Mammary epithelial cell (primary cell): ENCODE measurements at places on chromosomes 12 and 14. TPM values are rescaled to one million over a fixed set of nuclear protein-coding genes. Genes with fewer than 3 reads are reported as not detected.

LRR1 gene
- total RNA-seq: 11.4 and 20.7 TPM in 2 replicates

DAO gene
- total RNA-seq: not detected in 2 replicates

TEX22 gene
- 0.17 TPM for total RNA-seq

SOX5 gene
- not detected in 2 replicates for total RNA-seq

SCAF11 gene
- 98.2 and 100 TPM in 2 replicates for total RNA-seq

RASSF9 gene
- 7.1 and 7.6 TPM in 2 replicates for total RNA-seq

KRT5 gene
- 6,736 and 9,297 TPM in 2 replicates for total RNA-seq

OTUB2 gene
- 3.7 TPM for total RNA-seq

INSM2 gene
- not detected in 2 replicates for total RNA-seq

CEBPE gene
- total RNA-seq: not detected

DNA sequence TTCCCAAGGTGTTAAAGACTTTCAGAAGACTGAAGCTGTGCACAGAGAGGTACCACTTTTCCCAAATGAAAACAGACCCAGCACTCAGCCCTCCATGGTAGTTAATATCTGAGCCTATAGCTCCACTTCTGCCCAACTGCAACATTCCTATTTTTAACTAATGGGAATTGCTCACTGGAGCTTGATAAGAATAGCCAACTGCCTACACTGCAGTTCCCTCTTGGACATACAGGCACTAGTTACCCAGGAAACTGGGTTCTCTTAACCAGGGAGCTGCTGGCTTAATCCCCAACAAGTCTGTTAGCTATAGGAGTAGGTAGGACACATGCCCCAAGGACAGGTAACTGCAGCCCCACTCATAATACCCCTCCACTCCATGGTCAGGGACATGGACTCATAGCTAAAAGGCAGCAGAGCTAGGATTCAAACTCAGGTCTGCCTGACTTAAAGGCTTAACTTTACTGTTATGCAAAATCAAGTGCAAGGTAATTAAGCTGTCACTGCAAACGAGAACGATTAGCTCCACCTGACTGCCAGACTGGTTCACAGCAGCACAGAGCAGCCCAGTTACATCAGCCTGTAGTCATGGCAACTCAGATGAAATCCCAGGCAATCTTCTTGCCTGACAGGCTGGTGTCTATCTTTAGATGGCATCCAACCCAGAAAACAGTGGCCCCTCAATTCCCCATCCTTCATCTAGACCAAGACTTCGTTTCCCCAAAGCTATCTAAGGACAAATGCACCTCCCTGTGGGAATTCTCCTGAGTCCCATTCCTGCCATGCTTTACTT lies 77.1 kb upstream of the ACTN1 start:
- peak; percentile 40 for DNase-seq

DNA sequence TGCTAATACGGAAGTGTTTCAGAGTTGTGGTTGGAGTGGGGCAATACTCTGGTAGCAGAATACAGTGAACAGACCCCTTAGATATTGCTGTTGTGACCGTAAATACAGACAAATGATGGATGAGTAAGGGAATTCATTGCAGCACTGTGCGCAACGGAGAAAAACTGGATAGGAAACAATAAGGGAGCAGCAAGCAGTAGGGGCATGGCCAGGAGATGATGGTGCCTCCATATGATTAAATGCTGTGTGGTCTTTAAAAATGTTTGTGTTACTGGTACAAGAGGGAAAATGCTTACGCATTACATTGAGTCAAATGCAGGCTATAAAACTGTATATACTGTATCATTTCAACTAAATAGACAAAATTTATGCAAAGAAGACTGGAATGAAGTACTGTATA lies 61.6 kb downstream of the EML1 start:
- DNase-seq: no peak

- no peak for DNase-seq
These were observed 121.5 kb upstream of the ATF7IP start for GRCh38 chr12:14243941-14244340.

DNA sequence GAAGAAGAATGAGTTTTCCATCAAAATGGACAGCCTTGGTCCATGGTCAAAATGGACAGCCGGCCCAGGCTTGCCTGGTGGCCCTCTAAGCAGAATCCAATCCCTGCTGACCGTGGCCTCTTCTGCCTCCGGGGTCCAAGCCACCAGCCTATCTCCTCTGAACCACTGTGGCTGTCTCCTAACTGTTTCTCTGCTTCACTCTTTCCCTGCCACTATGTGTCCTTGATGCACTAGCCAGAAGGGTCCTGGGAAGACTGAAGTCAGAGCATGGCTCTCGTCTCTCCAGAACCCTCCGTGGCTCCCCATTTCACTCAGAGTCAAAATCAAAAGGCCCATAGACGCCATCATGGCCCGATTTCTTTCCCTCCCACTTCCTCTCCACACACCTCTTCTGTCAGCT lies 8.5 kb upstream of the FZD10 start:
- DNase-seq: no peak

DNA sequence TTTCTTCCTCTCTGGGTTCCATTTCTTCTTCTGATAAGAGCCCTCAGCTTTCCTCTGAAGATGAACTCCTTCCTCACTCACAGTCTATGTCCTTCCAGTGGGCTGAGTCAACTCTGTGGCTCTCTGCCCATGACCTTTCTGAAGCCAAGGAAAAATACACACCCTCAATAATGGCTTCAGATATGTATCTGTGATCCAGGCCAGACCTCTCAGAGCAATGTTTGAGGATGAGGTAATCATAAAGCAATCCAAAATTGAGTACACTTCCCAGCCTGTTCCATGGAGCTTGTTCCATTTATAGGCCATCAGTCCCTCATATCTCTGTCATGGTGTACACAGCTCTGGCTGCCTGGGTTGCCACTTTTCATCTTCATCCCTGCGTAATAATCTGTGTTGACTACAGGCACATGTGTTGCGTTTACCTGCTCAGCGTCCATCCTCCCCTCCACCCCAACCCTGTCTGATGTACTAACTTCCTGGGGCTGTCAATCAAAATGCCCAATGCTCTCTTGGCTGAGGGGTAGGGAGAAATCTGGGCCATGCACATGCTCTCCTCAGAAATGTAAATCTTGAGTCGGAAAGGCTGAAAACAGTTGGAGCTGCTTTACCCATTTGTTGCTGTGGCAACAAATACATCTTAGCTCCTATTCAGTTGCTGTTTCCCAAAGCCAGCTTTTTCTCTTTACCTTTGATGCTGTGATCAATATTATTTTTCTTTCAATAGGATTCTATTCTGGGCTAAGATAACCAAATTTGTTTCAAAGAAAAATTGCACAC lies 377.8 kb upstream of the TMEM132C start:
- DNase-seq: no peak

DNA sequence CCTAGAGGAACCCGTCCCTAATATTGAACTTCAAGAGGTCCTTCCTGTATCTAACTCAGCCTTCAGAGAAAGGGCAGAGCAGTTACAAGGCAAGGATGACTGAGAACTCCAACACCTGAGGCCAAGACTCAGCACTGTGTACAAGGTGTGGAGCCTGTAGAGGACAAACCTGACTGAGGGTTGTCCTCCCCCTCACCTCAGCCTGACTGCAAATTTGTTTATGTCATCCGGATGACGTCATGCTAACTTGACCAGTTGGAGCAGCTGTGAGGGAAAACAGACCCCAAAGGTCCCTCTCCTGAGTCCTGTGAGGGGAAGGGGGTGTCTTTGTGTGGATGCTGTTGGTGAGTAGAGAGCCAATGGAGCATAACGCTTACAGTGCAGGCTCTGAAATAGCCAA lies 4.3 kb downstream of the CRACR2A start:
- DNase-seq: no peak

DNA sequence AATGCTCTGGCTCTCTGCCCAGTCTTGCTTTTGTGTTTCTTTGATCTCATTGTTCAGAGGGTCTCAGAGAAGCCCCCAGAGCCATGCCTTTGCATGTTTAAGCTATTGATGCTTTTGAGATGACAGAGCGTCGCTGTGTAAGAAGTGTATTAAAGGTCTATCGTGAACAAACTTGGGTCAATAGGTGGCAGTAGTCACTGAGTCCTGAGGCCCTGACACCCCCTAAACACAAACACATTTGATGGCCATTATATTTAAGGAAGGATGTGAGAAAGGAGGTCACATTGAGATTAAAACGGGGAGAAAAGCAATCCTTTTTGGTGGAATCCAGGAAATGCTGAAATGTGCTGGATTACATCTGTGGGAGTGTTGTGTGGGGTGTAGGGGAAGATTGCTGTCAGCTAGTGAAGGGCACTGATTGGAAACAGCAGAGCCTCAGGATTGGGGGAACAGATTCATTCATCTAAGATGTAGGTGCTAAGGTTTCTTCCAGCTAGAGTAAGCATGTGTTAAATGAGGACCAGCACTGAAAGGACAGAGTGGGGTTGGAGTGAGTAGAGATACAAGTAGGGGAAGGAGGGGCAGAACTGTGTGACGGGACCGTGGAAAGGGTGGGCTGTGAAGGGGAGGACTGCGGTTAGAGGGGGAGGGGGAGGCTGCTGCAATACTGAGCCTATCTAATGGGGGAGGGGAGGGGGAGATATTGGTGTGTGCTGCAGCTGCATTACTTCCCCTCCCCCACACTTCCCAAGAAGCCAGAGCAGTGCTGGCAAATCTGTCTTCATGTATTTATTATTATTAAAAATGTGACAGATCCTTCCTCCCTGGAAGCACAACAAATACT lies 12.7 kb downstream of the NGDN start:
- no peak for DNase-seq

- peak; percentile 68 for DNase-seq
These were observed 58.0 kb downstream of the PITPNM2 start for GRCh38 chr12:123092866-123093265.

DNA sequence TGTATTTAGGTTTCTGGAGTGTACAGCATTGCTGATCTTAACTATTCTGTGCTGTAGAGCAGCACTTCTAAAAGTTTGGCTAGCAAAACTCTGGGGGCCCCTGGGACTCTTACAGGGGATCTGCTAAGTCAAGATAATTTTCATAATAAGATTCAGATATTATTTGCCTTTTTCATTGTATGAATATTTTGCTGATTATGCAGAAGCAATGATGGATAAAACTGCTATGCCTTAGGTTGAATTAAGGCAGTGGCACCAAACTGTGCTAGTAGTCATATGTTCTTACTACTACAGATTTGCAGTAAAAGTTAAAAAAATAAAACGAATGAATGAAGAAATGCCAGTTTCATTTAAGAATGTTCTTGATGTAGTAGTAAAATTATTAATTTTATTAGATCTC lies 160.1 kb downstream of the PDZRN4 start:
- DNase-seq: no peak

DNA sequence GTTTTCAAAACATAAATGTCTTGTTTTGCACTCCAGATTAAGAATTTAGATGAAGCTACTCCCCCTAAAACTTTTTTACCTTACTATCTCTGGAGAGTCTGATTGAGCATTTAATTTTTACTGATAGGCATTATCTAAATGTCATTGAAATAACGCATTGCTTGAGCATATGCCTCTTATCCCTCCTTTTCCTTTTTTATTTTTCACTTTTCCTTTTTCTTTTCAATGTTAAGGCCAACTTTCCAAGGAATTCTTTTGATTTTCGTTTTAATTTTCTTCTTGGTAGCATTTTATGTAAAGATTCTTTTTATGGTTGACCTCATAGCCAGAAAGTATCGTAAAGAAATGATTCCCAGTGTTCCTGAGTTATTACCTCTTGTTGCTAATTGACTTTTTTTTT lies 2.9 kb downstream of the SRP54 start:
- DNase-seq: no peak

DNA sequence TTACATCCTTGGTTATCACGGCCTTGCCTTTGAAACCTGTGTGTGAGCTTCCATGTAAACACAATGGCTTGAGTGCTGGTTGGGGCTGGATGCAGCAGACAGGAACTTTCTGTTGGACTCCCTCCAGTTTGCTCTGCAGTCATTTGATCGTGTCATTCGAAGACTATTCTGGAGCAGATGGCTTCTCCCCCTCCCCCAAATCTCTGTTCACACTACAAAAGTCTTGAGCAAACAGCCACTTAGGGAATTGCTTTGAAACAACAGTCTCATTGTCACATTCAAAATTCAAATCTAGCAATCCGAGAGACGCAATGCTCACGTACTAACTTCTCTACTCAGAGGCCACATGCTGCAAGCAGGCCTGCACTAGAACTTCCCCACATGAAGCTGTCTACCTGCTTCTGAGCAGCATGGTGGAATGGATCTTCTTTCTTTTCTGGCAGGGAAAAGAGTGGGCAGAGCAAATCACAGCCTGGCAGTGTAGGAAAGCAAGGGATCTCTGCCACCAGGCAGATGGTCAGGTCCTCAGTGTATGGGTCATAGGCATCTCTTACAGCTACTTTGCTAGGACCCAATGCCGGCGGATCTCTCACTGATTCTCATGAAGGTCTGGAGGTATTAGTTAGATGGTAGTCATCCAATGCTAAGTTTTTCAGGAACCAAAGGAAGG lies 214.2 kb downstream of the PPM1H start:
- no peak for DNase-seq

DNA sequence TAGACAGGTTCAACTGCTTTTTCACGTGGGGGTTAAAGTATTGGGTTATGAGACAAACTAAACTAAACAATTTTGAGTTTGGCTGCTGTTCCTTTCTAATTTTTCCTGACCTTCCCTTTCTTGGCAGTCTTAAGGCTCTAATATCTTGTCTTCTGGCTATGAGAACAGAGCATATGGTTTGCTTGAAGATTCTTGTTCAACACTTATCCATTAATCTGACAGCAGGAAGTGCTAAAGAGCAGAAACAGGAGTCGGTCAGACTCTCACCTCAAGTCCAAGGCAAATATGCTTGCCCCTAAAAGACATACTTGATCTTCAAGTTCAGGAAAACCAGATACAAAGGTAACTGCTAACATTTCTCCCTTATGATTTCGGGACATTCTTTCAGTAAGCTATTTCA lies 52.6 kb upstream of the KCNJ8 start:
- DNase-seq: no peak

- DNase-seq: no peak
These were observed 24.7 kb upstream of the RNASE1 start for GRCh38 chr14:20827326-20827725.

DNA sequence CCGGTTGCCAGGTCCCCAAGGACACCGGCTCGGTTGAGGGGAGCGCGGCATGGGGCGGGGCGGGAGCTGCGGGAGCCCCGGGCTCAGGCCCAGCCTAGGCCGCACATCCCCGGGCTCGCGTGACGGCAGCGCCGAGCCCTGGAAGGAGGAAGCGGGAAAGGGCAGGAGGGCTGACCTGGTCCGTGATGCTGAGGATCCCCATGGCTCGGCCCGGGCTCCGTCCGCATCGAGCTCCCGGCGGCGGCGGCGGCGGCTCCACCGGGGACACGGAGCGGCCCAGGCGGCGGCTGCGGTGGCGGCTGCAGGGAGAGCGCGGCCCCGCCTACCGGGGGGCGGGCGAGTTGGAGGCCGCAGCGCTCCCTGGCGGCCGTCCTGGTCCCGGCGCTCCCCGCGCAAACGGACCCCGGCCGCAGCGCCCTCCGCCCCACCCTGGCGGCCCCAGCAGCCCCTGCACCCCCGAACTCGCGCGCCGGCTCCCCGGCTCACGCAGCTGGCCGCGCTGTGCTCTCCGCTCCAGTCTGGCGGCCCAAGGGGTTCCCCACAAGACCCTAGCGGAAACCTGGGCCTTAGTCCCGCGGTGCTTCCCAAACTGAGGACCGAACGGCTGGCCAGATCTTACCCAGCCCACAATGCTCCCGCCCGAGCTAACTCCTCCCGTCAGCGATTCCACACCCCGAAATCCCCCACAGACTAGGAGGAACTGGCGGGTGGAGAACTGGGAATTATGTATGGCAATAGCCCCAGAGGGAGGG lies at the start of gene ANKRD52:
Gene ANKRD52, minus strand, starts transcription at position 317 of the 752 bp plus-strand sequence. Its CDS starts 115 bp downstream, at position 202.
- DNase-seq: peak; percentile 72

GRCh38 chr12:42587601-42588523 lies 1.7 kb downstream of the PRICKLE1 start:
- DNase-seq: no peak
